ENCODE measurements at places on chromosomes 3 and 15. TPM values are rescaled to one million over a fixed set of nuclear protein-coding genes. Genes with fewer than 3 reads are reported as not detected.

The NTRK3 gene
- total RNA-seq: 5.2 TPM

GRCh38 chr3:181298421-181298820 is 308.9 kb upstream of the DNAJC19 start:
- no peak for DNase-seq

- no peak for DNase-seq
Observed at GRCh38 chr15:77846986-77847385, 214.3 kb upstream of the LINGO1 start.

DNA sequence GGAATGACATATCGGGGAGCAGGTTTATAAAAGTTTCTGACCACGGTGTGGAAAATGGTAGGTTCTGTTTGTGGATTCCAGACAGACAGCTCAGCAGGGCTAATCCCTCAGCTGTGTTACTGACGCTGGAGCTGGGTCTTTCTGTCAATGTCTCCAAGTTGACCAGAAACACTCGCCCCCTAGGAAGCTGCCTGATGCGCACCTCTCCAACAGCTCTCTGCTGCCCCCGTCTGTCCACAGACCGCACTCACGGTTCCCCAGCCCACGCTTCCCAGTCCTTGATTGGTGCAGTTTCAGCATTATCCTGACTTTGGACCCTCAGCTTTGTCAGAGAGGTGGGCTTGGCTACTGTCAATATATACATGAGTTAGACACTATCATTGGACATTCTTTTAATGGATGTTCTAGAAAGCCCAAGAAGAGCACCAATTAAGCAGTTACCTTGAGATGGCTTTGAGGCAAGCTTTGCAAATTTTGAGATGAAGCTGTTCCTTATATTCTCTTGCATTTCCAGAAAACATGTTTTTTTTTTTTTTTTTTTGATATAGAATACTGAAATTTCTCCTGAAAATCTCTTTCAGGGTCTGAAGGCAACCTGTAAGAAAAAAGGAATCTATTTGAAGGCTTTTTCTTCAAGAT is 98.9 kb upstream of the TBC1D5 start:
- DNase-seq: peak; percentile 63

The SH2D7 gene
- not detected for total RNA-seq

The PLA2G4D gene
- total RNA-seq: not detected

The CD80 gene
- not detected for total RNA-seq

Measured in body of pancreas (tissue), 4 donors.